Hypothalamus (tissue), 51 donors: ENCODE measurements at places on chromosomes 1 and 21.

DNA sequence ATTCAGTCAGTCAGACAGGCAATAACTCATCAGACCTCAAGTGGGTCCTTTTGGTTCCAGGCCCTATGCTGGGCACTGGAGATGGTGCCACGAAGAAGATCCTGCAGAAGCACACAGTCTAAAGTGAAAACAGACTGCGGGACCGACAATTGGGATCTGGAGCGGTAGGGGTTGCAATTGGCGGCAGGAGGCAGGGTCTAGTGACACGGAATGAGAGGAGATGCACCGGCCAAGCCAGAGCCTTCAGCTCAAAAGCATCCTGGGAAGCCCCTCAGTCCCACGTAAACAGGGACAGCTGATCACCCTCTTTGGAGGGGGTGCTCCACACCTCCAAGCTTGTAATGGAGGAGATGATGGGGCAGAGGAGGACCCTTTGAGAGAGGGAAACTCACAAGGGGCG lies 56.2 kb downstream of the KLHDC7A start:
- no peak for DNase-seq

- no peak for DNase-seq
Observed at GRCh38 chr1:193372553-193372952, 186.1 kb upstream of the B3GALT2 start.

DNA sequence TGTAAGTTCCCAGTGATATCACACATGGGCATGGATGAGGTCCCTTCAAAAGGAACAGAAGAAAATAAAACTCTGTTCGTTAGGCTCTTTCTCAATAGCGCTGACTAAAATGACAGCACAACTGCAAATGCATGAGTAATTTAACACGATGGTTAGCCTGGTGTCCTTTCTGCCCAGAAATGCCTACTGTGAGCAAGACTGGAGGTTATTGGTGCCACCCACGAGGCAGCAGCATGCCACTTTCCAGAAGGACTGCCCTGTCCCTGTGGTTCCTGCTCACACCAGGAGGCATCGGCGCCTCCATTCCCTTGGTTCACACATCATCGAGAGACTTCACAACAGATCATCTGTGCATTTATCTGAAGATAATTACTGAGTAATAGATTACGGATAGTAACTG lies 26.2 kb downstream of the VPS26C start:
- no peak for DNase-seq

DNA sequence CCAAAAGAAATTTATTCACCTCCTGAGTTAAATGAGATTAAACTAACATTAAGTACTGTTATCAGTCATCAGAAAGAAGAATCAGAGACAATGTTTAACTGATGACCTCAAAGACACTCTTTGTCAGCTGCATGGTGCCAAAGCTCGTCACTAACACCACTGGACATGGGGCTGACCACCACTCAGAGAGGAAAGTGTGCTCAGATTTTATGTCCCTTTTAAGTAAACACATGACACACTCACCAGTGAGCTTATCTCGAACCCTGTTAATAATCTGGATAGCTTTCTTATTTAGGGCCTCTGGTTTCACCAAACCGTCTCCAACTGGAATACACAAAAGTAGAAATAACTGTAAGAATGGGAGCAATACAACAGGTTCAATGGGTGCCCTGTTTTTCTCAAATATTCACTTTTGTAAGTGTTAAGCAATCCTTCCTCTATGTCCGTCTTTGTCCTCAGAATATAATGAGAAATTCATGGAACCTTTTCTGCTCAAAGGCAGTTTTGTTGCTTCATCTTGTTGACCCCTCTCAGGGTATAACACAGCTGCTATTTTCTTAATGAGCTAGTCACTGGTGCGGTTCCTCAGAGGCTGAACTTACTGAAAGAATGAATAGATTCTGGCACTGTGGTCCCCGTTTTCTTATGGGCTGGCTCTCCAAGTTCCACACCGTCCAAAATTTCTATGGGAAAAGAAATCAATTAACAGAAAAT lies 9.5 kb upstream of the EXOSC10 start:
- DNase-seq: no peak

GRCh38 chr1:52444463-52444862 lies 40.1 kb downstream of the PRPF38A start:
- no peak for DNase-seq

- DNase-seq: no peak
Observed at GRCh38 chr1:100658716-100659026, 60.9 kb upstream of the VCAM1 start.

- no peak for DNase-seq
Observed at GRCh38 chr1:77095236-77095635, 124.0 kb downstream of the PIGK start.

GRCh38 chr1:211595419-211595818 lies 16.5 kb upstream of the SLC30A1 start:
- DNase-seq: no peak

- no peak for DNase-seq
Observed at GRCh38 chr1:2166254-2166653, 28.3 kb downstream of the FAAP20 start.

- DNase-seq: no peak
Observed at GRCh38 chr1:182485861-182486260, 35.9 kb downstream of the RGSL1 start.

GRCh38 chr1:109040989-109041620 lies 797 bp downstream of the WDR47 start:
- DNase-seq: no peak
